GM19239 (cell line): ENCODE measurements at places on chromosomes 5 and 9.

DNA sequence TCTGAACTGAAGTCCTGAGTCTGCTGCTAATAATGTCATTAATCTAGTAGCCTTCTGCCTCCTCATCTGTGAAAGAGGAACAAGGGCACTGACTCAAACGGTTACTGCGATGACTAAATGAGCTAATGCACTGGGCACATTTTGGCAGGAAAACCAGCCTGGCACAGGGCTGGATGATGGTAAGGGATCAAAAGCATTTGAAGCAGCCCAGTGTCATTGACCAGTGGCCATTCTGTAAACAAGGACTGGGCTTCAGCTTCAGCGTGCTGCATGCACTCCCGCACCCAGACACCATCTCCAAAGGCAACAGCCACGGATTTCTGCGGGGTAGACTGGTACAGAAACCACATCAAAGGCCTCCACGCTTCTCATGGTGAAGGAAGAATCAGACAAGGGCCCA, 8.0 kb downstream of the GCNT4 start:
- DNase-seq, result no peak

GRCh38 chr9:124373386-124373785, 41.9 kb downstream of the PSMB7 start:
- DNase-seq, result no peak

DNA sequence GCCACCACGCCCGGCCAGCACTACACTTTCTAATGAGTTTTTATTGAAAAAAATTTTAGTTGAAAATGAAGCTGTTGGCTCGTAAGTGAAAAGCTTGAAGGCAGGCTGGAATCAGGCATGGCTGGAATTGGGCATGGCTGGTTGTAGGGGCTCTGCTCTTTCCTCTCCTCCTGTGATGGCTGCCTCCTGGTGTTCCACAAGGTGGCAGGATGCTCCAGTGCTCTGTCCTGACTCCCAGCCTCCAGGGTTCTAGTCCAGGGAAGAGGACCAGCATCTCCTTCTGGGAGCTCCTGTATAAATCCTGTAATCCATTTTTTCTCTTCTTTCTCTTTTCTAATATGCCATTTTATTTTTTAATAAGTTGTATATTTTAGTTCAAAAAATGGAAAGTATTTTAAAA, 57.2 kb upstream of the DHFR start:
- DNase-seq, result no peak

- DNase-seq, result no peak
These were observed 35.1 kb downstream of the TTLL11 start for GRCh38 chr9:122058051-122058450.

DNA sequence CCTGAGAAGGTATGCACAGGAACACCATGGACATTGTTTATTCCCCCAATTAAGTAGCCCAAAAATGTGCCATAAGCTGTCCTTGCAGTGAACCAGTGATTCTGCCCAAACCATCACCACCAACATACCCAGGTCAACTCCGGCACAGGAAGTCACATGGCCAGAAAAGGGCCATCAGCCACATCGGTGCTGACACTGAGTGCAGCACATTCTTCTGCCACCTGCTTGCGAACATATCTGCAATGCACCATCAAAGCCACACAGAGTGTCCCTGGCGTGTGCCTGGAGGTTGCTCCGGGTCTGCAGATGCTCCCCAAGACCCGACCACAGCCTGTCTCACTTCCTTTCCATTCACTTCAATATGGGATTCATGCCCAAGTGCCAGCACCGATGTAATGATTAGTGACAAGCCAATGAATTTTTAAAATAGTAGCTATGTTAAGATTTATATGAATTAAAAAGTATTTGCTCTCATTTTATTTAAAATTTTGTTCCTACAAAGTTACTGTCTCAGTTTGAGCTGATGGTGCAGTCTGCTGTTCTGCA, 37.6 kb downstream of the SYK start:
- peak; percentile 36 for DNase-seq

GRCh38 chr5:154141745-154142221, 48.8 kb upstream of the GALNT10 start:
- no peak for DNase-seq
